ENCODE measurements at places on chromosomes 5 and 9.
A peak's percentile ranks its signal among the peaks of the same experiment; 100 is the strongest.

DNA sequence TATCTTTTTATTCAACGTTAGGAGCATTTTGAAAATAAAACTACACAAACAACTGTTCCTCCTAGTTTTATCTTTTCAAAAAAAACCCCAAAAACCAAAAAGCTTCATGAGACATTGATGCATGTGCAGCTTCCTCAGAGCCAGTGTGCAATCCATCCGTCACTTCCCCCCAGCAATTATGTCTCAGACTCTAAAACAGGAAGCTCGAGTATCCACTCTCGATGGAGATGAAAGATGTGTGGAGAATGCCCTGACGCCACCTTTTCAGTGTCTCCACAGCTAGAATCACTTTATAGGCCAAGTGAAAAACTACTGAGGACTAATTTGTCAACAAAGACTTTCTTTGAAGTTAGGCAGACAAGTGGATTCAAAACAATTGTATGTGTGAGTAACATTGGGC is 408.9 kb upstream of the SMARCA2 start:
- DNase-seq, result no peak

- no peak for DNase-seq
These were observed 3.2 kb upstream of the ANKHD1 start for GRCh38 chr5:140398379-140398811.

DNA sequence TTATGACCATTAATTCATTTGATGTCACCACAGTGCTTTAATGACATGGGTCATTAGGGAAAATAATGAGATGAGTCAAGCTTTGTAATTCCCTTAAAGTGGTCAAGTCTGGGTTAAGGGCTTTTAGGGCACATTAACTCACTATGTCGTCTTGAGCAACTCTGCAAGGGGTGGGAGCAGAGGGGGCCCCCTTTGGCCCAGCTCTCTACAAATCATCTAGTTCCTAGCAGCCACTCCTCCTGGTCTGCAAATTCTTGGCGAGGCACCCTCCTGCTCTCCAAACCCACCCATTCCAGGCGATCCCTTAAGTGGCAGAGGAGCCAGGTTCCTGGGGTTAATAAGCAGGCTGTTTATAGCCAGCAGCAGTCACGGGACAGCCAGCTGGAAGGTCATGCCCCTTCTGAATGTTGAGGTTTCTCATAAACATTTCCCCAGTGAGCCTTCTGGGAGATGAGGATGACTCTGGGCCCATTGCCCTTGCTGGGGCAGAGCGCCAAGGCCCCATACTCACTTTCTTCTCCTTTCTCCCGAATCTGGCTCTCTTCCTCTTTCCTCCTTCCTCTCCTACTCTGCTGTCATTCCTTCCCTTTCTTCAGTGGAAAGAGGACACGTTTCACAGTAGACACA is 14.3 kb upstream of the GPX3 start:
- peak; percentile 74 for DNase-seq

GRCh38 chr5:42943931-42944631 is 96.0 kb downstream of the ANXA2R start:
- DNase-seq, result no peak

DNA sequence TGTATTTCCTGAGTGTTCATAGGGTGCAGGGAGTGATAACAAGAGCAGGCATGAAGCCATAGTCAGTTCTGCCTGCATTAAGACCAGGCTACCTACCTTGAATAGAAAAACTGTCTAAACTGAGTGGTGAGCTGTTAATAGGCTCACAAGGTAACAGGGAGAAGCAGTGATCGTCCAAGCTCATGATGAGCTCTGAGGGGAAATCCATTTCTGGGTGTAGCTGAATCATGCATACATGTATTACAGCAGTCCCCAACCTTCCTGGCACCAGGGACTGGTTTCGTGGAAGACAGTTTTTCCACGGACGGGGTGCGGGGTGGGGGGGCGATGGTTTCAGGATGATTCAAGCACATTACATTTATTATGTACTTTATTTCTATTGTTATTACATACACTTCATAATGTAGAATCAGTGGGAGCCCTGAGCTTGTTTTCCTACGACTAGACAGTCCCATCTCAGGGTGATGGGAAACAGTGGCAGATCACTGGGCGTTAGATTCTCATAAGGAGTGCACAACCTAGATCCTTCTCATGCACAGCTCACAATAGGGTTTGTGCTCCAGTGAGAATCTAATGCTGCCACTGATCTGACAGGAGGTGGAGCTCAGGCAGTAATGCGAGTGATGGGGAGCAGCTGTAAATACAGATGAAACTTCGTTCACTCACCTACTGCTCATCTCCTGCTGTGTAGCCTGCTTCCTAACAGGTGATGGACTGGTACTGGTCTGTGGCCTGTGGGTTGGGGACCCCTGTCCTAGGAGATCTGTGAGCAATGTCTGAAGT is 100.0 kb upstream of the IL6ST start:
- no peak for DNase-seq

GRCh38 chr5:68406767-68407241 is 191.2 kb downstream of the PIK3R1 start:
- peak; percentile 34 for DNase-seq

DNA sequence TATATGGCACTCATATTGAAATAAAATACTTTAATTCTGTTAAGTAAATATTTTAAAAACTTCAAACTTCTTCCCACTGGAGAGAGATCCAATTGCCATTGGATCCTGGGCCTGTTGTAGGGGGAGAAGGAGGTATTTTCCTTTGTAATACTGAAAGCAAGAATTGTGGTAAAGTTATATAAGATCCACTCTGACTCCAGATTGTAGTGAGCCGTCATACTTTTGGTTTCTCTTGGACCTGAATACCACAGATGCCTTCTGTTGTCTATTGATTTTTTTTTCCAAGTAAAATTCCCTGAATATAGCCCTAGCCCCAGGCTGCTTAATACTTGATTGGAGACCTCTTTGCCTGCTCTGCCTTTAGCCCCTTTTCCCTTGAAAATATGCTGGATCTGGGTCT is 86.9 kb downstream of the ATG10 start:
- no peak for DNase-seq

DNA sequence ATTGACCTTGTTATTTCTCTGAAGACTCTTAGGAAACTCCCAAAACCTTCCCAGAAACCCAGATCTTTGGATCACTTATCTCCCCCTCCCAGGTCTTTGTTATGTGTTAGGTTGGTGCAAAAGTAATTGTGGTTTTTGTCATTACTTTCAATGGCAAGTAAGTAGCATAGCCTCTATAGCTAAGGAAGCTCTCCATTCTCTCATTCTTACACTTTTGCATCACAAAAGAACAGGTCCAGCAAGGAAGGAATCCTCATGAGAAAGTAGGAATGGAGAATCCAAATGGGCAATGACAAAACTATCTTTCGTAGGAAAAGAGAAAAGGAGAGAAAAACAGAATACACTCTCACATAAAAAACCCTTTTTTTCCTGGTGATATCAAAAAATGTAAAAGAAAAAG is 81.3 kb upstream of the ELAVL2 start:
- no peak for DNase-seq

- DNase-seq, result no peak
These were observed 488.6 kb downstream of the CSNK1G3 start for GRCh38 chr5:124000538-124000937.

DNA sequence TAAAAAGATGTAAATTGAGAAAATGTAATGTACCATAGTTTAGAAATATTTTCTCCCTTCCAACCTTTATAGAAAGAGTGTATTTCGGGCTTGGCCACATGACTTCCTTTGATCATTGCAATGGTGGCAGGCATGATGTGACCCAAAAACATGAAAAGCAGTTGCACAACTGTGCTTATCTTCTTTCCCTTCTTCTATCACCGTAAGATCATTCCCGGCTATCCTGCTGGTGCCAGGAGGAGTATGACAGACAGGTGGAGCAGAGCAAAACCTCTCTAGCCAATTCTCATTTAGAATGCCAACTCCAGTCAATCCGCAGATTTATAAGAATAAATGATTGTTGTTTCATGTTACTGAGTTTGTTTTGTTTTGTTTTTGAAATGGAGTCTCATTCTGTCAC is 10.6 kb upstream of the TESK1 start:
- no peak for DNase-seq

DNA sequence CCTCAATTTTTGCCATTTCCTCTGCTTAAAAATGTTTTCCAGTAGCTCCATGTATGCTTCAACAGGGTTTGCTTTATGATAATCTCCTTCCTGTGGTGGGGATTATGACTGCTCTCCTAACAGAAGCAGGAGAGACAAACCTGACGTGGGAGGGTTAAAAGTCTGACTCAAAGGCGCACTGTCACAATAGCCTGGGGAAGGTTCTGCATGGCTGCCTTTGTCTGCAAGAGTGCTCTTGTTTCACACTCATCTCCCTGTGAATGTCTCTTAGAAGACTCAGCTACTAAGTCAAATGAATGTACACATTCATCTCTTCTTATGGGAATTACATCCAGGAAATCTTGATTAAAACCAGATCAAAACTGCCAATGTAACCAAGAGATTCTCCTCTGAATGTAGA is 90.9 kb upstream of the MTAP start:
- no peak for DNase-seq

GRCh38 chr9:75233011-75233410 is 144.7 kb downstream of the OSTF1 start:
- DNase-seq, result no peak

DNA sequence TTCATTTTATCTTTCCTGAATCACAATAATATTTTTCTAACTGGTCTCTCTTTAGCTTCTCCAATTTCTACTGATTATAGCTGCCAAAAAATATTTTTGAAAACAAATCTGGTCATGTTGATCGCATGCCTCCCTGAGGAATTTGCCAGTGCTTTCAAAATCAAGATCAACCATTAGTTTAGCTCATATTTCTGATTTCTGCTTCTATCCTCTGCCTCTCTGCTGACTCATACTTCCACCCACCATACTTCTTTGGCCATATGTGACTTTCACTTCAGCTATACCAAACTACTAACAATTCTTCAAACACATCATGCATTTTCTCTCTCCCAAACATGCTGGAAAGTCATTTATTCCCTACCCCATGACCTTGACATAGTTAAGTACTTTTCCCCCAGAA is 636.5 kb downstream of the TLE1 start:
- DNase-seq, result no peak

DNA sequence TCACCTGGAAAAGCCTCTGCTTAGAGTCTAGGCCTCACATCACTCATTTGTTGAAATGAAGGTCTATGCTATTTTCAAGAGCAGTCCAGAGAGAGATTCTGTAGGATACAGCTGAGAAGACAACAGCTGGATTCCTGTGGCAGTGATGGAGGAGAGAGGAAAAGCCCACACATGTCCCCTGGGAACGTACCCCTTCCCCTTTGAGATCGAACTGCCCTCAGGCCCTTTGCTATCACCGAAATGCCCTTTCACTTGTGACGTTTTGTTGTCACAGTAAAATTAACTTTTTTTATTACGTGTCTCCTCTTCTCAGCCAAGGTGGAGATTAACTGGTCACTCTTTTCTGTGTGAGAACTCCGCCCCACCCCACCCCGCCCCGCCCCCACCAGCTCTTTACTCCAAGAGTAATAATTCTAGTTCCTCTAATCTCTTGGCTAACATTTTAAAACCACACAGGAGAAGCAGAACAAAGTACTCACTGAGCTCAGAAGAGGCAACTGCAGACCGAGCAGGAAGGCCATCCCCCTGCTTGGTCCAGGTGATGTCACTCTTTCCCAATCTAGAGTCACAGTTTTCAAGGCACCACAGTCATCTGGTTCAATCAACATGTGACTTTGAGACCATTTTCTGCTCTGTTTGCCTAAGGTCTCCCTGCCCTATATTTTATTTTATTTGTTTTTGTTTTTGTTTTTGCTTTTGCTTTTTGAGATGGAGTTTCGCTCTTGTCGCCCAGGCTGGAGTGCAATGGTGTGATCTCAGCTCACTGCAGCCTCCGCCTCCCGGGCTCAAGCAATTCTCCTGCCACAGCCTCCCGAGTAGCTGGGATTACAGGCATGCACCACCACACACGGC is 105.6 kb downstream of the SUSD1 start:
- DNase-seq, result peak; percentile 47

DNA sequence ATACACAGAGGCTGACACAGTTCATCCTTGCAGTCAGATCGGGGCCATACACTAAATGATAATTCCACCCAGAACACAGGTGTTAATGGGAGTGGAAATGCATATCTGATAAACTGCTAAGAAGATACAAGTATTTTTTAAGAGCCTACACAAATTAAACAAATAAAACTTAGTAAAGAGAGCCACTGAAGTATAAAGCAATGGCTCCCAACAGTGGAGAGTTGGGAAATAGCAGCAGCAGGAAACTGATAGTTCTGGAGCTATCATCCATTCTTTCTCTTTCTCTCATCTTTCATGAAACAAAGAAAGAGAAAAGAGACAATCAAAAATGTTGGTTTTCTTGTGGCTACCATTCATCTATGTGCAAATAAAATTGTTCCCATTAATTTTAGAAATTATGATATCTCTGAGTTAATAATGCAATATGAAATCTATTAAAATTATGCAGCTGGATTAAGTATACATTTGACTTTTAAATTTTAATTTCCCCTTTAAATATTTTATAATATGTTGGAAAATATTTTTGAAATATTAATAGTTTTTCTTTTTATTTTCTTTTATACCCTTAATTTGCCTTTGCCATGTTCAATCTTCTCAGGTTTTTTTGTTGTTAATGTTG is 120.8 kb downstream of the EMB start:
- no peak for DNase-seq

DNA sequence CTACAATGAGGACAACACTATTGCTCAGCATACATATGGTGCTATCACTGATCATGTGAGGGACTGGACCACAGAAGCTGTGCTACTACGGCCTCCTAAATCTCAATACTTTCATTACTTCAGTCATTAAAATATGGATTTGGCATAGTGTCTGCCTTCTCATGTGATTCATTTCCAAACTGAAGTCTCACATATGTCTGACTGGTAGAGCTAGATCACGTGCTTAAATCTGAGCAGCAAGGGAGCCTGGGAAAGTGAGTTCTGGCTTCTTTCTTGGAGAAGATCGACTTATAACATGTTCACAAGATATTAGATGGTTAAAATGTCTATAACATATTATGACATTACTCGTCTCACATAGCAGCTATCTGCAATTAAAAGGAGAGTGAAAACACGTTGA is 8.3 kb downstream of the KIF4B start:
- no peak for DNase-seq

DNA sequence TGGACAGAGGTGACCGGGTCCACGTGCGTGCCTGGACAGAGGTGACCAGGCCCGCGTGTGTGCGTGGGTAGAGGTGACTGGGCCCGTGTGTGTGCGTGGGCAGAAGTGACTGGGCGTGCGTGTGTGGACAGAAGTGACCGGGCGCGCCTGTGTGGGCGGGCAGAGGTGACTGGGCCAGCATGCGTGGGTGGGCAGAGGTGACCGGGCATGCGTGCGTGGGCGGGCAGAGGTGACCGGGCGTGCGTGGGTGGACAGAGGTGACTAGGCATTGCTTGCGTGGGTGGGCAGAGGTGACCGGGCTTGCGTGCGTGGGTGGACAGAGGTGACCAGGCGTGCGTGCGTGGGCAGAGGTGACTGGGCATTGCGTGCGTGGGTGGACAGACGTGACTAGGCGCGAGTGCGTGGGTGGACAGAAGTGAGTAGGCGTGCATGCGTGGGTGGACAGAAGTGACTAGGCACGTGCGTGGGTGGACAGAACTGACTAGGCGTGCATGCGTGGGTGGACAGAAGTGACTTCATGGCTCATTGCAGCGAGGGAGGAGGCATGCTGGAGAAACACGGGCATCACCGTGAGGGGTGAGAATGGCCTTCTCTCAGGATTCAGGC is 254.1 kb upstream of the IRX4 start:
- DNase-seq, result no peak

- DNase-seq, result peak; percentile 82
These were observed 5.0 kb upstream of the RNF44 start for GRCh38 chr5:176542135-176542595.
